ENCODE measurements at places on chromosomes 1 and 21. TPM values are rescaled to one million over a fixed set of nuclear protein-coding genes. Genes with fewer than 3 reads are reported as not detected.

Gene LRP8
- 9.3 TPM for polyA plus RNA-seq

Gene RNF223
- 0.31 TPM for polyA plus RNA-seq

Gene AMY2B
- polyA plus RNA-seq = 26.8 TPM

Gene DNASE2B
- polyA plus RNA-seq = 0.35 TPM

Gene ALG14
- polyA plus RNA-seq = 11.0 TPM

Gene CHI3L1
- polyA plus RNA-seq = 0.95 TPM

Gene SPRR3
- polyA plus RNA-seq = 0.24 TPM

Gene SPRR4
- polyA plus RNA-seq = not detected

DNA sequence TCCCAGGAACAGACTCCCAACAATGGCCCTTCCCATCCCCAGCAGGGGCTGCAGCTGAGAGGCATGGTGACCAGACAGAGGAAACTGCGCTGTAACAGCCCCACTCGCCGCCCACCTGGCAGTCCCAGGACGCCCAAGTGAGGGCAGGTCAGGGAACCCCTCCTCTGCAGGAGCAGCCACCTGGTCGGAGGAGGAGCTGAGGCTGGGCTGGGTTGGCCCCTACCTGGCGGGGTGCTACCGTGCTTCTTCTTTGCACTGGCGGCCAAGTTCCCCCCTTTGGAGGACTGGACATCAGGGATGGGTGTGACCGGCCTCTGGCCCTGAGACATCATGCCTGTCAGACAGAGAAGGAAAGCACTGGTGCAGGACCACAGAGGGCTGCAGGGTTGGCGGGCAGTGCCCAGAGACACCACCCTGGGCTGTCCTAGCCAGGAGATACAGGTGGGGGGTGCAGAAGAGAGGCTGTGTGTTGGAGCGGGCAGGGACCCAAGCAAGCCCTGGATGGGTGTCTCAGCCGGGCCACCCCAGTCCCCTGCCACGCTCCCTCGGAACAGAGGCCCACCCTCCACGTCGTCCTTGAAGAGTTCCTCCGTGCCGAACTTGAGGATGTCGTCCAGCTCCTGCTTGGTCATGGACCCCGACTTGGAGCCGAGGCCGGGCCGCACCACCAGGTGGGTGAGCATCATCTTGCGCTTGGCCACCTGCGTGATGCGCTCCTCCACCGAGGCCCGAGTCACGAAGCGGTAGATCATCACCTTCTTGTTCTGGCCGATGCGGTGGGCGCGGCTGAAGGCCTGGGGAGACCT lies 51.6 kb downstream of the CHD5 start:
- DNase-seq = no peak

- DNase-seq = no peak
Observed at GRCh38 chr1:92838519-92838918, 6.7 kb downstream of the RPL5 start.

DNA sequence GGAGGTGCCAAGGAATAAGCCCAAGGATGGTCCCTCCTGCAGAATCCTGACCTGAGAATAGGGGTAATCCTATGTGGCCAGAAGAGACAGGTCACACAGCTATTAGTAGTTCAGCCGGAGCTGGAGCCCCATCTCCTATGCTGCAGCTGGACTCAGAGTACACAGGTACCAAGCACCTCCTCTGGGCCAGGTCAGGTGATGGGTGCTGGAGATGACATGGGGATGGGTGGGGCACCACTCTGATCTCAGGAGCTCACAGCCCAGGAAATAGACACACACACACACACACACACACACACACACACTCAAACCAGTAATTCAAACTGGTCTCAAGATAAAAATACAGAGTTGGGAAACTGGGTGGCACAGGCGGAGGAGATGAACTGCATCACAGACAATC lies 54.2 kb upstream of the SSBP3 start:
- no peak for DNase-seq

DNA sequence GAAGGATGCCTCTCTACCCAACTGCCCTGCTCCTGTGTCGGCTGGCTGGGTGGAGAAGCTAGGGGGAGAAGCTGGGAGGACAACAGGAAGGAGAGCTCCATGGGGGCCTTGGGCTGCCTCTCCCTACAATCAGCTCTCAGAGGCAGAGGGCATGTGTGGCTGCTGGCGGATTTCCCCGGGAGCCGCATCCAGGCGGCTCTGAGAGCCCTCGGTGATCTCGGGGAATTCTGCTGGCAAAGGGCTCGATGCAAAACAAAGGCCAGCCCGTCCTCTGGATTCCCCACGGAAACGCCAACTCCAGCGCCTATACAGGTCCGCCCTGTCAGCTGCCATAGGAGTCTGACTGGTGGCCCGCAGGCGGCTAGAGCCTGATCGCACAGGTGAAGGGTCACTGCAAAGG lies 26.4 kb upstream of the EVA1B start:
- no peak for DNase-seq

DNA sequence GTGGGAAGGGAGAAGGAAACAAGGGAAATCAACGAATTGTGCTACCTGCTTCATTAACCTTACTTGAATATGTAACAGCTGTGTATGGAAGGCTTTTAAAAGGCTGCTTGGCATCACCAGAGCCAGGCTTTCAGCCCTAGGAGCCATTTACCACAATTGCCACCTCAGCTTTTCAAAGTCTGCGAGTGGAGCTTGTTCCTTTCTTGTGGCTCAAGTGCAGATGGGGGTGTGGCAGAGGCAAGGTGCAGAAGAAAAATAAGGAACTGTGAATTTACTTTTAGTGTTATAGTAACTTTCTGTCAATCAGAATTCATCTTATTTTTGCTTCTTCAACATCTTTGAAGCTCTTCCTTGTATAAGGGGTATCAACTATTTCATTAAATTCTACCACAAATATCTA lies 17.6 kb downstream of the CLCA2 start:
- no peak for DNase-seq

DNA sequence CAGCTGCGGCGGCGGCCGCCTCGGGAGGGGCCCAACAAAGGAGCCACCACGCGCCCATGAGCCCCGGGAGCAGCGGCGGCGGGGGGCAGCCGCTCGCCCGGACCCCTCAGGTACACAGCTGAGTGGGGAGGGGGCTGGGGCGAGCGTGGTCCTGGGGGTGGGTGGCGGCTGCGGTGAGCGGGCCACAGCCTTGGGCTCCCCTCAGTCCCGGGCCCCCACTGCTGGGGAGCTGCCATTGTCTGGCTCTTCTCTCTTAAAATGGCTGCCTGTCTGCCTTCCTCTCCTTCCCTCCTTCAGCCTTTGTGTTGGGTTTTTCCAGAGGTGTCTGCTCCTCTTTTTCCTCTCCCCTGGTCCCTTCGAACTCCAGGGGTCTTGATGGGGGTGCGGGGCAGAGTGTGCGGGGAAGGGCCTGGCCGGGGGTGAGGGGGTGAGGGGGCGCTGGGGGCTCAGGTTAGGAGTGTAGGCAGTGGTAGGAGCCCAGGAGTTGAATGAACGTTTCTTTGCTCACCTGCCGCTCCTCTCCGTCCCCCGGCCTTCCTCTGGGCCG lies 1.7 kb downstream of the ARID1A start:
- DNase-seq = no peak

DNA sequence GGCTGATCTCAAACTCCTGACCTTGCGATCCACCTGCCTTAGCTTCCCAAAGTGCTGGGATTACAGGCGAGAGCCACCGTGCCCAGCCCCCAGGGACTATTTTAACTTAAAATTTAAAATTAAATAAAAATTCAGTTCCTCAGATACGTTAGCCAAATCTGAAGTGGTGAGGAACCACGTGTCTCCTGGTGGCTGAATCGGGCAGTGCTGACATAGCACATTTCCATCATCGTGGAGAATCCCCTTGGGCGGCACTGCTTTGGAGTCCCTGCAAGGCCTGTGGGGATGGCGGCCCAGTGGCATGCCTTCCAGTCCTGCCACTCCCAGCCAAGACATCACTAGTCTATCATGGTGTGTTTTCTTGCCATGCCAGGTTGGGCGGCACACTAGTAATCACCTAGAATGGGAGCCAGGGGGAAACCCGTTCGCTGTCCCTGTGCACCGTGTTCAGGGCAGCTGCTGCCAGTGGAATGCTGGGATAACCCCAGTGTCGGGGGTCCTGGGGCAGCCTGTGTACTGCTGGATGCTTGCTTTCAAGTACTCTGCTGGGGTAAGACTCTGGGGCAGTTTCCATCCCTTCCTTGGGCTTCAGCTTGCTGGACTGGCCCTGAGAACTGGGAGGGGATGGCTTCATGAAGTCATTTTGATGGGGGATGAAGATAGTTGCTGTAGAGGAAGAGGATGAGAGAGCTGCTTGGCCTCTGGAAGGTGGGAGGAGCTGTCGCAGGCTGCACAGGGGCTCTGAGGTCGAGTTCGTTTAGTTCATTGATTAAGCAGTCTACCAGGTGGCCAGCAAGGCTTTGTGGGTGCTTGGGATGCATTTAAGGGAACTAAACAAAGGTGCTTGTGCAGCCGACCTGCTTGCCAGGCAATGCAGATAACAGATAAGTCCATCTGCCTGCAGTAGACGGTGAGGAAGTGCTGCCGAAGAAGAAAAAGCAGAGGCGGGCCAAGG lies 4.6 kb downstream of the ZBTB48 start:
- DNase-seq = no peak

DNA sequence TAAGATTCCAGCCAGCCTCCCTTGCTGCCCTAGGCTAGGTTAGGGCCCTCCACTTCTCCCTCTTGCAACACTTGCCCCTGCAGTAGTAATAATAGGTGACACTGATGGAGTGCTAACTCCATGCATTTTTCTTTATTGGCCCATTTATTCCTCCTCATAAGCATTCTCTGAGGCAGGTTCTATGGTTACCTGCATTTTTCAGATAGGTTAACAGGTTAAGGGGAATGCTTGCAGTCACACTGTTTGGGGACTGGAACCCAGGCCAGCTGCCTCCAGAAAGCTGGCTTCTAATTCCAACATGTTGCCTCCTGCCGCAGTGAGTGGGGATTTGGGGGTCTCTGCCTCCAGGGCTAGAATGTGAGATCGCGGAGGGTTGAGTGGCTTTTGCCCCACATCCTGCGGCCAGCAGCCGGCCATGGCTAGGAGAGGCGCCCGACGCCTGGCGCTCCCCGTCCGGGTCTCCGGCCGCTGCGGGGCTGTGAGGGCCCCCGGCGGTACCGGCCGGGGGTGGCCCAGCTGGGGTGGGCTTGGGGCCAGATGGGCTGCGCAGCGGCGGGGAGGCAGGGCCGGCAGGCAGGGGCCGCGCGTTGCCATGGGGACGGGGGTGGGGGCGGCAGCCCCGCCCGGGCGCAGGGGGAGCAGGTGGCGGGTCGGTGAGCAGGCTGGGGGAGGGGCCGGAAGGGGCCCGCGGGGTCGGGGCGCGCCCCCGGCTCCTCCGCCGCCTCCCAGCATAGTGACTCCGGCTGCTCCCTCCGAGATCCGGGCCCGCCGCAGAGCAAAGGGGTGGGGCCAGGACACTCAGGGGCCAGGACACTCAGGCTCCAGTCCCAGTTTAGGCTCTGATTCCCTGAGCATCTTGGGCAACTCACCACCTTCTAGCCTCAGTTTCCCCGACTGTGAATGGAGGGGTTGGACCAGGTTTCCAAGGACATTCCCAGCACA lies 68.4 kb upstream of the SSBP3 start:
- DNase-seq = no peak

- no peak for DNase-seq
Observed at GRCh38 chr1:152917794-152918193, 9.4 kb downstream of the IVL start.

DNA sequence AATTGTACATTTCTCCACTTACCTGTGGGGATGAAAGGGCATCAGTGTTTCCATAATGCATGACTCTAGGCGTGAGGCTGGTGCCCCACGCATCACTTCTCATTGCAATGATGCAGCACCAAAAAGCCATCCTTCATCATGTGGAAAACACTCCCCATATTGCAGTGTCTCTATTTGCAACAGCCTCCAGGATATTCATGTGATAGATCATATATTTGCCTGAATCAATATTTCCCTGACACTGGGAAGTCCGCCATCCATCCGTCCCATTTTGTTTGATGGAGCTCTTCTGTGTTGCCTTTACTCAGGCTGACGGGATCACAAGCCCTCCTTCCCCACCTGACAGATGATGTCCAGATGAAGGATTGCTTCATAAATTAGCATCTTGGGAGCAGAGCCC lies 74.5 kb upstream of the CAMK1G start:
- DNase-seq = no peak

DNA sequence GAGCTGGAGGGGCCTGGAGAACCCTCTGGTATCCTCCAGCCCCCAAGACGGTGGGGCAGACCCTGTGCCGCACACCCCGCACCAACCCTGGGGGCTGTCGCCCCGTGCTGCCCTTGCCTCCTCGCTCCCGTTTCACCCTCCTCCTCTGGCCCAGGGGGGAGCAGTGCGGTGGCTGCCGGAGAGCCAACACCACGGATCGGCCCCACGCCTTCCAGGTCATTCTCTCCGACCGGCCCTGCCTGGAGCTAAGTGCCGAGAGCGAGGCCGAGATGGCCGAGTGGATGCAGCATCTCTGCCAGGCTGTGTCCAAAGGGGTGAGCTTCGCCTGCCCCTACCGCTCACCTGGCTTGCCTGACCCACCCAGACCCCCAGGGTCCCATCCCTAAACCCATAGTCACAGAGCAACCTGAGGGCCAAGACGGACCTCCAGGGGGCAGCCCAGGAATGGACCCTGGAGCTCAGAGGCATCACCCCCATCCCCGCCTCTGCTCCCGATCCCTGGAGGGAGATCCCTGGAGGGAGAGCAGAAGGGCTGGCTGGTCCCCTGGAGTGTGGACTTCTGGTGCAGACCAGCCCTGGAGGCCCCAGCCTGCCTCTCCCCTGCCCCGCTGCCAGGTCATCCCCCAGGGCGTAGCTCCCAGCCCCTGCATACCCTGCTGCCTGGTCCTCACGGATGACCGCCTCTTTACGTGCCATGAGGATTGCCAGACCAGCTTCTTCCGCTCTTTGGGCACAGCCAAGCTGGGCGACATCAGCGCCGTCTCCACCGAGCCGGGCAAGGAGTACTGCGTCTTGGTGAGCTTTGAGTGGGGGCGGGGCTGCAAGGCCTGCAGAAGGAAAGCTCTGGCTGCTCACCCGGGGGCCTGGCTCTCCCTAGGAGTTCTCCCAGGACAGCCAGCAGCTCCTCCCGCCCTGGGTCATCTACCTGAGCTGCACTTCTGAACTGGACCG lies 4.0 kb upstream of the SLC25A34 start:
- DNase-seq = no peak

GRCh38 chr1:150966011-150966410 lies 8.6 kb downstream of the CERS2 start:
- DNase-seq = no peak

GRCh38 chr1:226695335-226695900 lies 43.7 kb downstream of the ITPKB start:
- DNase-seq = no peak

DNA sequence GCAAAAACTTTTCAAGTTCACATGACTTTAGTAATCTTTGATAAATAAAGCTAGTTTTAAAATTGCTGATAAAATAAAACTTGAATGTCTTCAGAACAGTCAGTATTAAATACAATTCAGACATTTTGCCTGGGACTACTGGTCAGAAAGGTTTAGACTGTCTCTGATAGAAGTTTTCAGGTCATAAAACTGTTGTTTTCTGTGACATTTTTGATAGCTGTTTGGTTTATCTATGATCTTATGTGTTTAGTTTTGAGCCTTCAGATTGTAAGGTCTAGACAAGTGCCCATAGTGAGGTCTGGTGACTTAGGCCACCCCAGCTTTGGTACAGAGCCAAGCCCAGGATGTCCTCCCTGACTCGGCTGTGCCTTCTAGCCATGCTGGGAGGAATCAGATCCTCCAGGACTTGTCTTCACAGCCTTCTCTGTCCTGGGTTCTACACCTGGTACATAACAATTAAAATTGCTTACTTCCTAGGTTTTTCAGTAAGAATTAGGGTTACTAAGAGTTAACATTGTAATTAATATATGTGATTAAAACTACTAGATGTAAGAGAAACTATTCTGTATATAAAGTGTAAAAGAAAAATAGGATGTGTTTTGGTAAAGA lies 15.1 kb upstream of the DNAH14 start:
- DNase-seq = no peak

Data from left lung (tissue), 14 donors.